Endothelial cell (in vitro differentiated cells): ENCODE measurements at places on chromosomes 7 and 10.

DNA sequence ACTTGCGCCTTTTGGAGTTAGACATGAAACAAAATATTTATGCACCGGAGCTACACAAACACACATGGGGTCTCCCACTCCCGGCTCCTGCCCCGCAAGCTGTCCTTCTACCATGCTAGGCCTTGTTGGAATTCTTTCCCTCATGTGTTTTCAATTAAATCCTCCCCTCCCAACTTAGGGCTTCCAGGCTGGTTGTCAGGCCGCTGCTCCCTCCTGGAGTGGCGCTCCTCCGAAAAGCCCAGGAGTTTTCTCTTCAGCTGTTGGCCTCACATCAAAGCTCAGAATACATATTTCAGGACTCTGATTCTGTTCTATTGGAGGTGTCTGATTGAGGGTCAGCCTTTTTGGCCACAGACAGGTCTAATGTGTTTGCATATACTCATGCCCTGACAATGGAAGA is 113.3 kb downstream of the FANK1 start:
- no peak for DNase-seq

DNA sequence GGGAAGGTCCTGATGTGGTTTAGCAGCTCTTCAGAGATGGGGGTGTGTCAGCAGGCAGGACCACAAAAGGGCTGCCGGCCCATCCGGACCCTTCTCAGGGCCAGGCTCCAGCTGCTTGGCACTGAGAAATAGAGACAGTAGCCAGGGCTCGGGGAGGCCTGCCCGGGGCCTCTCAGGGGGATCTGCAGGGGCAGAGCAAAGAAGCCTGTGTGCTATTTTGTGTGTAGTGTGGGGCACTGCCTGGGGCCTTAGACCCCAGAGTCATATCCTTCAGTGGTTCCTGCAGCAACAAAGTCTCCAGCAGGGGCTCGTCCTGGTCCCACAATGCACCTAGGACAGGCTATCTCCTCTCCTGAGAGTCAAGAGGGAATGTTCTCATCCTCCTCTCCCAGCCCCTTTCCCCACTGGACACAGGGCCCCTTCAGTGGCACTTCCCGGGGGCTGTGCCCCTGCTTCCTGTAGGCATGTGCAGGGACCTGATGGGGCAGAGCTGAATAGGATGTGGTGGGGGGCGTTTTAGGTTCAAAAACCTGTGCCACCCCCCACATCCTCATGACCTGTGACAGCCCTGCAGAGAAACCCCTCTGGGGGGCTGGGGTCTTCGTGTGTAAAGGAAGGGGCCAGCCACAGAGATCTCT is 159.5 kb upstream of the RHEB start:
- no peak for DNase-seq

DNA sequence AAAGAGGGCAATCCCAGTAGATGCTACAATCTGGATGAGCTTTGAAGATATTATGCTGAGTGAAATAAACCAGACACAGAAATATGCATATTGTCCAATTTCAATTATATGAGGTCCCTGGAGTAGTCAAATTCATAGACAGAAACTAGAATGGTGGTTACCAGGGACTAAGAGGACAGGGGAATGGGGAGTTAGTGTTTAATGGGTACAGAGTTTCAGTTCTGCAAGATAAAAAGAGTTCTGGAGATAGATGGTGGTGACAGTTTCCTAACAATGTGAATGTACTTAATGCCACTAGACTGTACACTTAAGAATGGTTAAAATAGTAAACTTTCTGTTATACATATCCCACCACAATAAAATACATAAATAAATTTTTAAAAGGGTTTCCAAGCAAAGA is 236.6 kb downstream of the ELMO1 start:
- no peak for DNase-seq

DNA sequence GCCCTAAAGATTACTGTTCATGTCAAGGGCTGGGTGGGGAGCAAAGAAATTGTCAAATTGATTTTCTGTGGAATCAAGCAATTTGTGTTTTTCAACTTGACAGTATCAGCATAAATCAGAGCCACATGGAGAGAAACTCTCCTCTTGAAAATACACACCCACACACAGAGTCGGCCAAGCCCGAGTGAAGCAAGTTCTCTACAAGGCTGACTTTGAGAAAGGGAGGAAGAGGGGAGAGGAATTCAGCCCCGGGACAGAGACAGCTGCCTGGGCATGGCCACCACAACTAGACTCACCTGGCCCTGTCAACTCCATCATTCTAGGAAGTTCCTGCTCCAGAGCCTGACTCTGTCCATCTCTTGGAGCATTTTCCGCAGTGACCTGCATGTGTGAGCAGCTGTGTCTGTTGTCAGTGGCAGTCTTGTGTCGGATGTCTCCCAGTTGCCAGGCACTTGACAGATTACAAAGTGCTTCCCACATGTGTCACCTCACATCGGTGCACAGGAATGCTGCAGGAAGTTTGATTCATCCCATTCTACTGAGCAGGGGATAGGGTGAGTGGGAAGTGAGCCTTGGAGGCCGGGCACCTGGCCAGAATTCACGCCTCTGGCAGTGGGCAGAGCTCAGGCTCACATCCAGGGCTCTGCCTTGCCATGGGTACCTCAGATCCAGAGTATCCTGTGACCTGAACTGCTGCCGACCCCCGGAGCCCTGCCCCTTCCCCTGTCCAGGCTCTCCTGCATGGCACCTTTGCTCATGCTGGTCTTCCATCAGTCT is 37.9 kb downstream of the ADAM12 start:
- DNase-seq, result no peak

- no peak for DNase-seq
These were observed 33.0 kb downstream of the MINDY4 start for GRCh38 chr7:30804078-30804661.

GRCh38 chr10:43078175-43078985 is 1.5 kb downstream of the RET start:
- no peak for DNase-seq

DNA sequence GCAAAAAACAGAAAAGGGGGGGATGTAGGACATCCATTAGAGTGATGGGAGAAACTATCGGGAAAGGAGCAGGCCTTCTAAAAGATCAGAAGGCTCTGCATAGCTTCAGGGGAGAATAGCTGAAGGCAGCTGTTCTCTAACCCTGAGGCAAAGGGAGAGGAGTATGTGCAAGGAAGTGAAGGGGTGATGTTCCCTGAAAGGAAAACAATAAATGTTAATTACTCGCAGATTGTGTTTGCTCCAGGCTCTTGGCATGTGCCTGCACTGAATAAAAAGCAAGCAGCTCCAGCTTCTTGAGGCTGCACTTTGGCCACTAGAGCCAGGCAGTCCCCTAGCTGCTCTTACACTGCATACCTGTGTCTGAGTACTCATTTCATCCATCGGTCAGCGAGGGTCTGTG is 14.4 kb upstream of the STARD3NL start:
- DNase-seq, result no peak

GRCh38 chr10:1178506-1178905 is 122.3 kb downstream of the WDR37 start:
- no peak for DNase-seq

DNA sequence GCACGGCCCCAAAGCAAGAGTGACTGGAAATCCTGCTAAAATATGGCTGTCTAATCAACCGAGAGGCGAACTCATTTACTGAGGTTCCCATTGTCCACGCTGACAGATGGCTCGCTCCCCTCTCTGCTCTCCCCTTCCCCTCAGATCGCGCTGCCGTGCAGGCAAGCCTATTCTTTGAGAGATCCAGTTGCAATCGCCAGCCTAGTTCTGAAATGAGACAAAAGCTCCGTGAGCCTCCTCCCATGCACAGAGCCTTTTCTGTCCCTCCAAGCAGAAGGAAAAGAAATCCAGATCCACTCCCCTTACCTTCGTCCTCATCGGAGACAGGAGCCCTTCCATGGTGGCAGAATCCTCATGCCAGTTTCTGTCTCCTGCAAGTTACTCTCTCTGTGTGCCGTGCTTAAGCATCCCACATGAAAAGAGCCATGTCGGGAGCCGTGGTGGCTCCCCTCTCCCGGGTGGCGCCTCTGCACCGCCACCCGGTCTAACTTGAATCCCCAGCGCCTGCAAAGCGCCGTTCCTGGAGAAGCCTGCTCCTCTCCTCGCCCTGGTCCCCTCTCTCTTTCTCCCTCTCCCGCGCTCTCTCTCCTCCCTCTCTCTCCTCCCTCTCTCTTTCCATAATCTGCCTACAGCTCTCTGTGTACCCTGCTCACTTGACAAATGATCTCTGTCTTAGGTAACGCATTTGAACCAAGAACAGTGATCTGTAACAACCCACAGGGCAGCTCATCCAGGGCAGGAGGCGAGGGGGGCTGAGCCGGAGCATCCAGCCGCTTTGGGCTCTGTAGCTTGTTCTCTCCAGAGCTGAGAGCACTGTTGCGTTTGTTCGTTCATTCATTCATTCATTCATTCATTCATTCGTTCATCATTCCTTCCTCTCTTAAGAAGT is 156.8 kb downstream of the FRMD4A start:
- DNase-seq, result peak; percentile 25

GRCh38 chr10:129501652-129502436 is 34.8 kb downstream of the MGMT start:
- no peak for DNase-seq

GRCh38 chr10:71087622-71088021 is 124.7 kb upstream of the UNC5B start:
- DNase-seq, result peak; percentile 1

DNA sequence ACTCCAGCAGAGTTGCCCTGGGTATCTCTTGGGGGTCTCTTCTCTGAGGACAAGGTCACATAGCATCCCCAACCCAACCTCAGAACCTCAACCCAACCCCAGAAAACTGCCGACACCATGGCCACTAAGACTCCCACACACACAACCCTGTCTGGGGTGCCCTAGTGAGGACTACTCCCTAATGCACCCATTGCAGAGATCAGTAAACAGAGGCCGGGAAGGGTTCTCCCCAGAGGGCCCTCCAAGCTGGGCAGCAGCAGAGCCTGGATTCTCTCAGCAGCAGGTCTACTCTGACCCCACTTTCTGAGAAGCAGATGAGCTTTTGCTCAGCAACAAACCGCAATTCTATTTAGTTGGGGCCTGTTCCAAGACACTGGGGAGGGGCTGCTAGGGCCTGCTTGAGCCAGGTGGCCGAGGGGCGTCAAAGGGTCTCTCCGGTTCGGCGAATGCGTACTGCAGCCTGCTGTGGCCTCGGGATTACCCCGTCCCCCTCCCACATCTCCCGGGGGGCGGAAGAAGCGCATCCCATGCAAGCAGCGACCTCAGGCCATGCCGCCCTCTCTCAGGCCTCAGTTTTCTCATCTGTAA is 828 bp downstream of the OGDHL start:
- DNase-seq, result no peak

DNA sequence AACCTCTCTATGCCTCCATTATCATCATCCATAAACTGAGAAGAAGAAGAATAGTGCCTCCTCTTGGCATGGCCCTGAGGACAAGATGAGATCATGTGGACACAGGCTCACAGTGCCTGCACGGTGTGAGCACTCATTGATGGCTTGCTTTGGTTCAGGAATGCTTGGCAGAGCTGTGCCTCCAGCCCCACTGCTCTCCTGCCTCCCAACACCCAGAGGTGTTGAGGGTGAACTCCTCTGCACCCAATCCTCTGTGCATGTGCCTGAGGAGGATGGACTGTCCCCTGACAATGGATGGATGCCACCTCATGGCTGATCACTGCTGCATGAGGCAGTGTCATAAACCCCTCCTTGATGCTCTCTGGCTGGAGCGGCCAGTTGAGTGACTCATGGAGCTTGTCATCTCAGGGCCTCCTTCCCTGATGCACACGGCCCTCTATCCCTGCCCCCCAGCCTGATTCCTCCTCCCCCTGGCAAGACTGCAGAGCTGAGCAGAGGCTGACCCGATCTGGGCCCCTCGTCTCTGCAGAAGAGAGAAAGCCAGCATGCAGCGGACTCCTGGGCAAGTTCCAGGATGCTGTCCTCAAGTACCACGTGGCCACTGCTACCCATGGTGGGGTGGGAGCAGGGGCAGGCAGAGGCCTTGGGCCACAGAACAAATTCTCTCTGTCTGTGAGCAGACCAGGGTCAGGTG is 136.3 kb downstream of the KCNMA1 start:
- DNase-seq, result no peak

DNA sequence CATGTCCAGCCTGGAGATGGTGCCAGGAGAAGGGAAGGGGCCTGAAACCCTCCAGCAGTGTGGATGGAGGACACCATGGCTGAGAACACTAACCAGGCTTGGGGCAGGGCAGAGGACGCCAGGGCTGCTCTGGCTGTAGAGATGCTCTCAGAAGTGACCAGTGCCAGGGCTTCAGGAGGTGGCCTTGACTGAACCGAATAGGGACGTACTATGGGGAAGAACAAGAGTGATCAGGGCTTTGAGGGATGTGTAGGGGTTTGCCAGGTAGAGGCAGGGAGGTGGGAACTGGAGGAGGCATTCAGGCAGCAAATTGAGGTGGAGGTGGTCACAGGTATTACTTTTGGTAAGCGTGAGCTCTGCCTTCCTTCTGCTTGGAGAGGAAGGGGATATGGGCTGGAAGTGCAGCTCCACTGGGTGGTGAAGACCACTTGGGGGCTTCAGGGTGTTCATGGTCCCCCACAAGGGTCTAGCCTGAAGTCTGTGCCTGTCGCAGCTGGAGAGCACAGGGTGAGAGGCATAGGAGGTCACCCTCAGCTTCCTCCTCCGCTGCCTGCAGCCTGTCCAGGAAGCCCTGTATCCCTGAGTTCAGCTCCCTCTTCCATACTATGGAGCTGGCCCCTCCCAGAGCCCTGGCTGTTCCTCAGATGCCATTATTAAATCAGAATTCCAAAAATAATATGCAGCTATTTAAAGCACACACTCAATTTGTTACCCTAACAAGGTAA is 27.8 kb downstream of the ADCY1 start:
- DNase-seq, result no peak

- no peak for DNase-seq
These were observed 47.4 kb downstream of the FHIP2A start for GRCh38 chr10:114868870-114869519.

GRCh38 chr7:22184549-22185199 is 172.3 kb downstream of the RAPGEF5 start:
- DNase-seq, result no peak

DNA sequence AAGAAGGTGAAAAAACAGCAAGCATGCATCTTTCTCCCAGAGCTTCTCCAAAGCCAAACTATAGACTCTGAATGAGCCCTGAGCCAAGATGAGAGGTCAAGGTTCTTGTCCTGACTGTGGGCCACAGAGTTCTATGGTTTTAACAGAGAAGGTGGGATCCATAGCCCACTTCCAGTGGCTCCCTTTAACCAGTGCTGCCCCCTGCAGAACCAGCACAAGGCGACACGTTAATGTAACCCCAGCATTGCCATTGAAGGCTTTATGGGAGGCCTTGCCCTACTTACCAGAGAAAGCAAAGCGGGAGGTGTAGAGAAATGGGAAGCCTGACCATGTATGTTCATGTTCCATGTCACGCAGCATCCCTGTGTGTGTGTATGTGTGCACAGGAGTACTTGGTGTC is 243.6 kb downstream of the PRPF18 start:
- no peak for DNase-seq

- DNase-seq, result no peak
These were observed 118.6 kb downstream of the SH3PXD2A start for GRCh38 chr10:103736763-103737162.

DNA sequence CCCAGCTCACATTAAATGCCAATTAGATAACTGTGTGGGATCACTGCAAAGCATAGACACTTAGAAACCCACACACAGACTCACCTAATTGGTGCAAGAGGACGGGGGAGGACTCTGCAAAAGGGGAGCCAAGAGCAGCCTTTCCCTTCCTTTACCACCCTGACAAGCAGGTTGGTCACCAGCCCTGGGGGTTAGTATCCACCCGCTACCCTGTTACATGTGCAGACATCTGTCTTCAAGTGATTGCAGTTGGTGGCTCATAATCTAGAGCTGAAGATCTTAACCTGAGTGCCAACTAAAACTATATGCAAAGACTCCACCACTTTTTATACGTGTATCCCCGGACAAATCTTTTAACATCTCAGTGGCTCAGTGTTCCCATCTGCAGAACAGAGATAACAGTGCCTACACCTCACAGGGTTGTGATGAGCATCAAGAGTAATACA is 56.9 kb downstream of the SORBS1 start:
- no peak for DNase-seq

- no peak for DNase-seq
These were observed 336.0 kb upstream of the GALNT17 start for GRCh38 chr7:70795948-70796347.
